ENCODE measurements at places on chromosomes 7 and 10. TPM values are rescaled to one million over a fixed set of nuclear protein-coding genes. Genes with fewer than 3 reads are reported as not detected.

- H3K27me3 ChIP-seq = no peaks in the 10 kb centered on the region
- H3K36me3 ChIP-seq = no peaks in the 10 kb centered on the region
- H3K27ac ChIP-seq = no peak overlapping the region
- H3K4me1 ChIP-seq = no peaks in the 10 kb centered on the region
- no peak for DNase-seq
Measured at GRCh38 chr7:133703547-133703946, 423.6 kb upstream of the LRGUK start.

GRCh38 chr10:115956225-115957011, 316.6 kb downstream of the GFRA1 start:
- no peak for DNase-seq
- no peak overlapping the region for H3K4me3 ChIP-seq
- H3K27me3 ChIP-seq = no peaks in the 10 kb centered on the region
- H3K4me1 ChIP-seq = no peaks in the 10 kb centered on the region
- H3K36me3 ChIP-seq = no peaks in the 10 kb centered on the region

The SNX10 gene
- 28.3 TPM for total RNA-seq

The GPC2 gene
- total RNA-seq = 25.1 TPM

DNA sequence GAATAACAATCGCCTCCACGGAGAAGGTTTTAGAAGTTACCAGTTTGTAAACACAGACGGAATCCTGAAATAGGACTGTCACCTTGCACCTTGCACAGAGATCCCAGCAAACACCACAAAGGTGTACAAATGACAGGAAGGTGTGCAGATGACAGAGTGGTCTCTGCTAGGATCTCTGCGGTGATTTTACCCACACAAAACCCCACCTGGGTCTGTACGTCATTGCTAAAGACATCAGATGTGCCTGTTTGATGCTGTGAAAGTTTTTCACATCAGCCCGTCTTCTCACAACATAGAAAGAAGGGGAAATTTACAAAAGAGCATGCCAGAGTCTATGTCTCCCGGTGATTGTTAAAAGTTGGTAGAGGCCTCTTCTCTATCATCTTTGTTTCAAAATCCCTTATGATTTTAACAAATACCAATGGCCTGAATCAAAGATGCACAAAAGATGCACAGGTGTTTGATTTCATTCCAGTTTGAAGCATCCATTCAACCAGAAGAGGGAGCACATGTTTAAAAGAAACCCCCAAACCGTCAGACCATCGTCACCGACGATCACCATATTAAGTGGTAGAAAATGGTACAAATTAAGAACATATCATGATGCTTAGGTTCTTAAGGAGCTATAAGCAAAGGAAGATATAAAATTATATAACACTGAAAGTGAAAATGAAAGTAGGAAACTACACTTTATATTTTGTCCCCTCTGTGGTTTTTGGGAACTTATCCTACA, 576.5 kb downstream of the PTPRN2 start:
- no peaks in the 10 kb centered on the region for H3K27me3 ChIP-seq
- H3K27ac ChIP-seq = no peak overlapping the region
- H3K4me3 ChIP-seq = no peak overlapping the region
- DNase-seq = no peak
- H3K4me1 ChIP-seq = peaks cover 6% of the 10 kb centered on the region

DNA sequence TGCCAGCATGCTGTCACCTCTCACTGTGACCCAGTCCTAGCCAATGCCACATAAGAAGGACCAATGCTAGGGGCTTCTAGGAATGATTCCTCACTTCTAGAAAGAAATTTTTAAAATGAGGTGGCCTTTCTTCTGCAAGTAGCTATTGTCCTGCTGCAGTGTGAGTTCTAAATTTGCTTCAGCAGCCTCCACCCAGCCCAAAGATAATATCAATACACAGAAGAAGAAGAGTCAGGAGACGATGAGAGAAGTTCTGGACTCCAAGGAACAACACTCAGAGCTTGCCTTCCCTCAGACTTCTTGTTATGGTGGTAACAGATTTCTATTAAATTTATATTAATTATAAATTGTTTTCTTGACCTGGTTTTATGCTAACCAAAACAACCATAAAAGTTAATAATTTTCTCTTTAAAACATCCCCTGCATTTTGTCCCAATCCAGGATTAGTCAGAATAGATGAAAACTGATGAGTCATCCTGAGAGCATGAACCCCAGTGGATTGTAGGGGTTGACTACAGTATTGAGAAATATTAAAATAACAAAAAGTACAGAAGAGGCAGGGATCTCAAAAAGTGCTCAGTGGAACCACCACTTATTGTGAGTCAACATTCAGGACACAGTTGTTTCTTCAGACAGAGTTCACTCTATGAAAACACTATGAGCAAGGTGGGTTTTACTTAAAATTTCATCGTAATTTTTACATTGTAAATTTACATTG, 29.6 kb upstream of the AKR1C2 start:
- DNase-seq = no peak
- H3K27ac ChIP-seq = no peak overlapping the region
- H3K4me1 ChIP-seq = no peaks in the 10 kb centered on the region
- no peak overlapping the region for H3K4me3 ChIP-seq
- no peaks in the 10 kb centered on the region for H3K27me3 ChIP-seq

DNA sequence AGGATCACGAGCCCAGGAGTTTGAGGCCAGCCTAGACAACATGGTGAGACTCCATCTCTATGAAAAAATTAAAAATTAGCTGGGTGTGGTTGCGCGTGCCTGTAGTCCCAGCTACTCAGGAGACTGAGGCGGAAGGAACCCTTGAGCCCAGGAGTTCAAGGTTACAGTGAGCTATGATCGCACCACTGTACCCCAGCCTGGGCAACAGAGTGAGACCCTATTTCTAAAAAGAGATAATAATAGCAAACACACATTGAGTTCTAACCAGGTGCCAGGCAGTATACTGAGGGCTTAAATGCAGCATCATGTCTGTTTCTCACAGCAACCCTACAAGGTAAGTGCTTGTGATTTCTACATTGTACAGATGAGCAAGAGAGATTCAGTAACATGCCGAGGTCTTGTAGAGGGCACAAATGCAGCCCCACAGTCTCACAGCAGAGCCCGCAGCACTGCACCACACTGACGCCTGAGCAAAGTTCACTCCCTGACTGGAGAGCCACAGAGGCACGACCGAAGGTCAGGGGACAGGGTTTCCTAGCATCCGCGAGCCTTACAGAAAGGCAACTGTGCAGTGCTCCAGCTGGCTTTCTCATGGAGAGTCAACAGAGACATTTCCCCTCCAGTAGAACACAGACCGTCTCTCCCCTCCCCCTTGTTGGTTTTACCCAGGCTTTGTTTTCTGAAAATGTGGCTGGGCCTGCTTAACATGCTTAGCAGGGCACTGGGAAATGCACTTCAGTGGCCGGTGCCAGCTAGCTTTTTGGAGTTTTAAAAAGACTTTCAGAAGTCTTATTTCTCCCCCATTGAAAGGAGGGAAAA, 36.5 kb downstream of the PDSS1 start:
- H3K27ac ChIP-seq = no peak overlapping the region
- DNase-seq = peak; percentile 22
- no peaks in the 10 kb centered on the region for H3K27me3 ChIP-seq

The ASB10 gene
- not detected for total RNA-seq

DNA sequence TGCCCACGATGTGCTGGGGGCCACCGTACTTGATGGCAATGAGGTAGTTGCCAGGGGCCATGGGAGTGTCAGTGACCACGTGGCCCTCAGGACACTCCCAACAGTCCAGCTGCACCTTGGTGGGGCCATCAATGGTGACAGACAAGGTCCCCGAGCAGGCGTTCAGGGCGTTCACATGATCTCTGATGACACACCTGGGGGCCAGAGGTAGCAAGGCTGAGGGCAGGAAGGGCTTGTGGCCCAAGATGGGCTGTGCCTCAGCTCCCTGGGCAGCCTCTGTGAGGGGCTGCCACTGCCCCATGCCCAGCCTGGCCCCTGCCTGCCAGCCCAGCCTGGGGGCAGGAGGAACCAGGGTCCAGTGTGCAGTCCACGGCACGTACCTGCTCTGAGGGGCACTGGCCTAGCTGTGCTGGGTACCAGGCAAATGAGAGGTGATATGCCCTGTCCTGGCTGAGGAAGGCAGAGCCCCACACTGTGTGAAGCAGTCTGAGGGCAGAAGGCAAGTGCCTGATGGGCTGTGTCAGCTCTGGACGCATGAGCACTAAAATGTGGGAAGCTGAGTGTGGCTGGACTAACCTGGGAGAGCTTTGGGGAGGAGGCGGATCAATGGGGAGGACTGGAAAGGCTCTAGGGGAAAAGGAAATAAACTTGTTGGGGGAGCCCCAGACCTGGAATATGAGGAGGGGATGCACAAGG, 3.5 kb upstream of the KCP start:
- DNase-seq = no peak
- peaks cover 24% of the 10 kb centered on the region for H3K4me1 ChIP-seq
- no peak overlapping the region for H3K4me3 ChIP-seq
- H3K27ac ChIP-seq = no peak overlapping the region
- peaks cover 38% of the 10 kb centered on the region for H3K27me3 ChIP-seq

DNA sequence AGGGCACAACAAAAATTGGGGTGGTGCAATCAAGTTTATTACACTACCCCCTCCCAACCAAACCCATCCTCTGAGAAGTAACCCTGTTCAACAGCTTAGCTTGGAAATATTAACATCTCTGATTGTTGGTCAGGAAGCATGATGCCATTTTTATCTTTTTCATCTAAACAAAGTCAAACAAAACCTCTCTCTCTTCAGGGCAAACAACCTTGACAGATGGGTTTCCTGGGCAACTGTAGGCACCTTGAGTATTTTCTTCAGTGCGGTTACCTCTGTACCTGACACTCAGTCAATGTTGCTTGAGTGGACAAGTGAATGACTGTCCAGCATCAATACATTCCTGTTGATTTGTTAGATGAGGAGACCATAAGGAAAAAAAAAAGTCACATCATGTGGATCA, 183.6 kb downstream of the NRP1 start:
- H3K27ac ChIP-seq = no peak overlapping the region
- no peaks in the 10 kb centered on the region for H3K27me3 ChIP-seq
- H3K4me1 ChIP-seq = peaks cover 2% of the 10 kb centered on the region

DNA sequence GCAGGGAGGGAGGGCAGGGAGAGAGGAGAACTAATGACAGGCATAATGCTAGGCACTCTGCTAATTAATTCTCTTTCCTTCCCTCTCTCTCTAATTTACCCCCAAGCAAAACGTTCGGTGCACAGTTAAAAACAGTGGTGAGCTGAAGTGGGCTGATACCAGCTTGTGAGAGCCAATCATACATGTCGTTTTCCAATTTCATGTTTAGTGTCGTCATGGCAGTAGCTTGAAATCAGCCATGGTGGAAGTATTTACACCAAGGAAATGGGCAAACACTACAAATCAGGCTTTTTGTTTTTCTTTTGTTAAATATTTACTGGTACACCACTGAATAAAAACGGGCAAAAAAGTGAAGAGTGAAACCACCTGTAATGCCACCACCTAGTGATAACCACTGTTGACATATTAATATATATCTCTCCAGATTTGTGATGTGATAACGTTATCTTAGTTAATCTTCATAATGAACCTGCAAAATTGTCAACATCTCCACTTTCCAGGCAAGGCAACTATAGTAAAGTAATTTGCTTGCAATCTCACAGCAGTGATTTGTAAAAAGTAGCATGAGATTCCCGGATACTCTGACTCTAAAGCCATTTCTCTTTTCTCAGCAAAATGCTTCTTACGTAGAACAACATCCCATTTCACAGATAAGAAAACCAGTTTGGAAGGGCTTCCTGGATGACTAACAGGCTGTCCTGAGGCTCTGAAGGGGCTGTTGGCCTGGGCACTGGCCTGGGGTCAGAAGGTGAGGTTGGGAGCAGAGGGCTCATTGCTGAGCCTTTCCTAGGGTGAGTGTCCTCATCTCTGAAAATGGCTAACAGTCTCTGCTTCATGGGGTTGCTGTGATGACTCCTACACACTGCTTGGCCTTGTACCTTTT, 83.7 kb downstream of the ATXN7L1 start:
- H3K4me1 ChIP-seq = no peaks in the 10 kb centered on the region
- no peak overlapping the region for H3K27ac ChIP-seq
- no peak overlapping the region for H3K4me3 ChIP-seq
- no peaks in the 10 kb centered on the region for H3K27me3 ChIP-seq

The ARMC3 gene
- total RNA-seq = 7.4 TPM

The ASAH2 gene
- total RNA-seq = 0.61 TPM

- H3K36me3 ChIP-seq = no peaks in the 10 kb centered on the region
- DNase-seq = no peak
- H3K27ac ChIP-seq = no peak overlapping the region
- H3K27me3 ChIP-seq = no peaks in the 10 kb centered on the region
- H3K4me3 ChIP-seq = no peak overlapping the region
Measured at GRCh38 chr10:90337316-90337715, 520.5 kb downstream of the HTR7 start.

The CAMK1D gene
- total RNA-seq = 24.1 TPM

The TLL2 gene
- total RNA-seq = not detected

DNA sequence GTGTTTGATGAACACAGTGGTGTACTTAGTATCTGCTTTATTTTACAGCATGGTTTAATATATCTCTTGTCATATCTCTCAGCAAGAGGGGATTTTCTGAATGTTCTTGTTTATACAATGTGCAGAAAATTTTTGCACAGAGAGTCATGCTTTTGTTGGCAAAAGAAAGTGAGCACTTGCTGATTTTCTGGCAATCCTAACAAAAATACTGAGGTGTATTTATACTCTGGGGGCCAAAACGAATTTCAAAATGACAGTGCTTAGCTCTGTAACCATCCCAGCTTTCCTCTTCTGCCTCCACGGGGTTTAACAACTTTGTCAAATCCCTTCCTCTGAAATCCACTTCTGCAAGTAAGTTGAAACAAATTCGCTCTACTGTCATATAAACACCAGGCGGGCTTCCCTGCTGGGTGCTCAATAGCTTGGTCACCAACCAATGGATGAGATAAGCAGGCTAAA, 169.2 kb downstream of the NOC3L start:
- H3K4me1 ChIP-seq = no peaks in the 10 kb centered on the region
- no peak overlapping the region for H3K4me3 ChIP-seq
- no peak for DNase-seq
- no peaks in the 10 kb centered on the region for H3K27me3 ChIP-seq
- H3K27ac ChIP-seq = no peak overlapping the region

- no peak overlapping the region for H3K27ac ChIP-seq
- DNase-seq = no peak
- no peaks in the 10 kb centered on the region for H3K36me3 ChIP-seq
- no peaks in the 10 kb centered on the region for H3K27me3 ChIP-seq
- H3K4me3 ChIP-seq = no peak overlapping the region
Measured at GRCh38 chr10:119644205-119644814, 6.9 kb upstream of the BAG3 start.

- H3K27ac ChIP-seq = no peak overlapping the region
- no peak overlapping the region for H3K4me3 ChIP-seq
- no peaks in the 10 kb centered on the region for H3K27me3 ChIP-seq
- H3K36me3 ChIP-seq = no peaks in the 10 kb centered on the region
Measured at GRCh38 chr7:131355917-131356777, 28.5 kb downstream of the MKLN1 start.
